ENCODE measurements at places on chromosomes 7 and 10.

DNA sequence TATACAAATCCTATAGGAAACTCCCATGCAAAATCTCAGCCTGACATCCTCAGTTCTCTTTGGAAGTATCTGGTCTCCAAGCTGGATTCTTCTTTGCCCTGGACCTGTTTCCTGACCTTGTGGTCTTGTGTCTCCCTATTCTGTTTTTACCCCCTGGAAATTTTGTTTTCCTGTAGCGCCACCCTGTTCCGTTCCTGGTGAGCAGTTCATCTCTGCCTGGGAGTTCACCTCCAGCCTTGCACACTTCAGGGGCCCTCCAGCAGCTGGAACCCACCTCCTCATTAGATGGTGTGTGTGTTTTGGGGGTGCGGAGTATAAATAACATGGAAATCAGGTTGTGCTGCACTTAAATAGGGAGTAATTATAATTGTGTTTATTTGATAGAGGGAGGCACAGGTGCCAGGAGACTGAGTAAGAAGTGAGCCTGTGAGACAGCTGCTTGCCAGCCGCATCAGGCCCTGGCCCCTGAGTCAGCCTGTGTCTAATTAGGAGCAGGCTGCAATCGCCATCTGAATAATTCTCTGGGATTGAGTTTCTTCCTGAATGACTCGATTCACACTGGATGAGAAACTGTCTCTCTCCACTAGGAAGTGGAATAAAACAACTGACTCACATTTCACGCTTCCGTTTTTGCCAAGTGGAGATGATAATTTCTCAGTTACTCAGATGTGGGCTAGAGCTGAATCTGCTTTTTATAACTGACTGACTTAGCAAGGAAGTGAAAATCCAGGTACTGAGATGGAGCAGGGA is 69.4 kb upstream of the HECTD2 start:
- DNase-seq = no peak

DNA sequence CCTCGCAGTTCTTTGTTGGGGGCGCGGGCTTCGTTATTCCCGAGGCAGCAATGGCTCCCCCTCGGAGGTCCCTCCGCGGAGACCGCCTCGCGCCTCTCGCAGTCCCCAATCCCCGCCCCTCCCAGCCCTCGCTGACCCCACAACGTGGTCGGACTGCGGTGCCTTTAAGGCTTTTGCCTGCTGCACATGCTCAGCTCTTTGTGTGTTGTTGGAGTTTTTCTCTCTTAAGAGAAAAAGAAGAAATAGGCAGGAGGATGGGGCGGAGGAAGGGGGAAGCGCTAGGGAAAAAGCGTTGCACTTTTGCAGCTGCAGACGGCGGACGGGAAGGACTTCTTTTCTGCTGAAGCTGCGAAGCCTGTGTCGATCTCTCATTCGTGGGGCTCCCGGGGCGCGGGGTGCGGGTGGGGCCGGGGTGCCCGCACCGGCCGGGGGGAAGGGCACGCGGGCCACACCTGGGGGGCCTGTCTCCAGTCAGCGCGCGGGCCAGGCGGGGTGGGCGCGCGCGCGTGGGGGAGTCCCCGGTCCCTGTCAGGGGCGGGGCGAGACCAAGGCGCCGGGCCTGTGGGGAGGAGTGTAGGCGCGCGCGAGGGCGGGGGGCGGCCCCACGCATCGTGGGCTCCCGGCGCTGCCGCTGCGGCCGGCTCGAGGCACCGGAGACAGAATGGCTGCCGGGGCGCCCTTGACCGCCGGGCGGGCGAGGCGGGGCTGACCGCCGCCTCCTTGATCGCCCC is 445 bp upstream of the ATRNL1 start:
- no peak for DNase-seq

DNA sequence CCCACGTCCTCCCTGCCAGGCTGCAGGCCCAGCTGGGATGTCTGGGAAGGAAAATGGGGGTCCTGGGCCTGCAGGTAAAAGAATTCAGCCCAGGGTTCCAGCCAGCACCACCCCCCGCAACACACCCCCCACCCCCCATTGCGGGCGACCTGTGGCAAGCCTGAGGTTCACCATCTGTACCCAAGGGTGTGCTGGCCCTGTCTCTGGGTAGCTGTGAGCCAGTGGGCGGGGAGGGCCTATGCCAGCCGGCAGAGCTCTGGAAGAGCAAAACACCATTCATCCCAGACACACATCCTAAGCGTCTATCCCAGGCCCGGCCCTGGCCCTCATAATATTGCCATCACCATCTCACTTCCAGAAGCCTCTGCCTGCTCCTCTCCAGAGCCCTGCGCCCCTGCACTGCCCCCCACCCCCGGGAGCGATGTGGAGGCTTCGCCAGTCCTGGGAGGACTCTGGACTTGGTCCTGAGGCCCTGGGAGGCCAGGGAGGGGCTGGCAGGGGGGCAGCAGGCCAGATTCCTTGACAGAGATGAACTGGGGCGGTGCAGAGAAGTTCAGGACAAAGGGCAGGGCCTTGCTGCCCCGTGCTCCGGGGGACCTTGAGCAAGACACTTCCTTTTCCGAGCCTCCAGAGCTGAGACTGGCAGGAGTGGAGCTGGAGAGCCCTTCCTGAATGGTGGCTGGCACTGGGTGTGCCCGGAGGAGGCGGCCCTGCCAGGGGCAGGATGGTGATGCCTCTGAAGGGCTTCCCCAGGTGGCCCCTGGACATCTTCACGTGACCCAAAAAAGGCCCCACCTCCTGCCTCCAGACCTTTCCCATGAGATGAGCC is 8.7 kb upstream of the TTYH3 start:
- peak; percentile 66 for DNase-seq

- no peak for DNase-seq
Observed at GRCh38 chr7:55271069-55271626, 94.0 kb upstream of the LANCL2 start.

- no peak for DNase-seq
Observed at GRCh38 chr7:95927756-95928155, 155.4 kb downstream of the DYNC1I1 start.

All from HepG2 (cell line).